ENCODE measurements at places on chromosomes 1 and 21.

DNA sequence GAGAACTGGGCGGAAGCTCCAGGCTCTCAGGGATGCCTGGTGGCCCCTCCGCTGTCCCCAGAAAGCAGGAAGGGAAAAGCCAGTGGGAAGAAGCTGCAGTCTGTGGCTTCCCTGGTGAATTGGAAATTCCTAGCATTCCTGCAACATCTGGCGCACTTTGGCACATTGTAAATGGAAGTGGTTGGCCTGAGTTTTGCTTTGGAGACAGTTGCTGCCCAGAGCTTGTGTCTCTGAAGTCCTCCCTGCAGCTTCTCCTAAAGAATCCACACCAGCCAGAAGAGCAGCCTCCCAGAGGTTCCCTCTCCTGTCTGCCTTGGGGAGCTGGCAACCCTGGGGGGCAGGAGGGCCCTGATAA lies 48.2 kb downstream of the ARHGEF10L start:
- no peak for DNase-seq

- no peak for DNase-seq
Observed at GRCh38 chr1:232378266-232379062, 251.5 kb downstream of the SIPA1L2 start.

DNA sequence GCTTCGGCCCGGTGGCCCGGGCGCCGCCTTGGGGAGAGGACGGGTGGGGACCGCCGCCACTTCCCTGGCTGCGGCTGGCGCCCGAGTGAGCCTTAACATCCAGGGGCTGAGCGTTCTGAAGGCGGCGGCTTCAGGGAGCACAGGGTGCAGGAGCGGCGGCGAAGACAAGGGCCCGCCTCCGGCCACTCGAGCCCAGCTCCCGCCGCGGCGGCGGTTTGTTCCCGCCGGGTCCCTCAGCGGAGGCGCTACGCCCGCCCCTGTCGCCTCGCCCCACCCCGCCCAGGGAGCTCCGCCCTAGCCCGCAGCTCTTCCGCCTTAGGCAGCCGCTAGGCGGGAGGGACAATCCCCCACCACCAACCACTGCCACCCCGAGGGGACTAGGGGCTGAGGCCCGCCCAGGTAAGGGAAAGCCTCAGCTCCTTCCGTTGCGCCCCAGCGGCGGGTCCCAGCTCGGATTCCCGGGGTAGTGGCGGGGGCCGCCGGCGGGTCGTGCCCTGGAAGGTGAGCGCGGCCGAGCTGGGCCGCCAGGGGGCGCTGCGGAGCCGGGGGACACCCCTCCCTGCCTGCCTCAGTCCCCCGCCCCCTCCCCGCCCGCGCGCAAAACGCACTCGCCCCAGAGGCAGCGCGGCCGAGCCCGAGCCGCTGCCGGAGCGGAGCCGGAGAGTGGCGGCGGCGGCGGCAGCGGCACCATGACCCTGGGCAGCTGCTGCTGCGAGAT lies at the start of gene FOXD2:
Gene FOXD2, plus strand, starts transcription at position 598 of the 718 bp plus-strand sequence. Its CDS starts 92 bp downstream, at position 690.
- no peak for DNase-seq

GRCh38 chr1:12407050-12407961 lies 177.5 kb downstream of the VPS13D start:
- no peak for DNase-seq

GRCh38 chr1:89629146-89629545 lies 3.8 kb upstream of the LRRC8C start:
- no peak for DNase-seq

DNA sequence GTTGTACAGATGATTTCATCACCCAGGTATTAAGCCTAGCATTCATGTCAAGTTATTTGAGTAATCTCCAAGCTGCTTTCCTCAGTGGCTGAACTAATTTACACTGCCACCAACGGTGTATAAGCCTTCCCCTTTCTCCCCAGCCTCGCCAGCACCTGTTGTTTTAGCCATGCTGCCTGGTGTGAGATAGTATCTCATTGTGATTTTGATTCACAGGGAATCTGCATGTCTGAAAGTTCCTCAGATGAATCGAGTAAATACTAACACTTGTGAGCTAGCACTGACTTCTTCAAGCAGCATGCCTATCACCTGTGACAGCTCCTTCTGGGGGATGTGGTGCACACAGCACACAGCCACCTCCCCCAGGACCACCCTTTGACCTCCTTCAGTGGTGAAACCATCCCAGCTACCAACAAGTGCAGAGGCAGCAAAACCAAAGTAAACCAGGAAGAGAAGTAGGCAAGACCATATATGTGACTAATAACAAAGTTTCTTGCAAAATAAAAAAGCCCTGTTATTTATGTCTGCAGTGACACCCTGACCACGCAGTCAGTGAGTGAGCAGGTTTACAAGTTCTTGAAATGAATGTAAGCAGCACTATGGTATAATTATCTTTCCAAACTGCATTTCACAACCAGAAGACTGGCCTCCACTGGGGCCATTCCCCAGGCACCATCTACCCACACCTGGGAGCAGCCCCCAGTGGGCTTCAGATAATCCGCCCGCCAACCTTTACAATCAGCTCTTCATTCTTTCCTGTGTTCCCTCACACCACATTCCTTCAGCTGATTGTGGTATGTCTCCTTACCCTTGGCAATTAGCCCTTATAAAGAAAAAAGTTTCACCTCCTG lies 173.8 kb downstream of the ETS2 start:
- DNase-seq = no peak

GRCh38 chr1:225695578-225696337 lies 42.8 kb upstream of the ENAH start:
- DNase-seq = no peak

DNA sequence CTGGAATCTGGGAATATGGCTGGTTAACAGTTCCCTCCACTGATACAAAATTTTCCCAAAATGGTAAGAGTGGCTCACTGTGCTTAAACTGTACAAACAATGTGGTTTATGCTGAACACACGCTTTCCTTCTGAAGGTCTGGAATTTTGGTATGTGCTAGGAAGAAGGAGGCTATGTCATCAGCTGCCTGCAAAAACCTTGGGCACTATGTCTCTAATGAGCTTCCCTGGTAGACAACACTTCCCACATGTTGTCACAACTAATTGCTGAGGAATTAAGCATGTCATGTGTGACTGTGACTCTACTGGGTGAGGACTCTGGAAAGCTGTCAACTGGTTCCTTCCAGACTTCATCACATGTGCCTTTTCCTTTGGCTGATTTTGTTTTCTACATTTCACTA lies 29.2 kb downstream of the IPP start:
- DNase-seq = no peak

GRCh38 chr1:175216444-175216843 lies 23.9 kb upstream of the KIAA0040 start:
- no peak for DNase-seq

DNA sequence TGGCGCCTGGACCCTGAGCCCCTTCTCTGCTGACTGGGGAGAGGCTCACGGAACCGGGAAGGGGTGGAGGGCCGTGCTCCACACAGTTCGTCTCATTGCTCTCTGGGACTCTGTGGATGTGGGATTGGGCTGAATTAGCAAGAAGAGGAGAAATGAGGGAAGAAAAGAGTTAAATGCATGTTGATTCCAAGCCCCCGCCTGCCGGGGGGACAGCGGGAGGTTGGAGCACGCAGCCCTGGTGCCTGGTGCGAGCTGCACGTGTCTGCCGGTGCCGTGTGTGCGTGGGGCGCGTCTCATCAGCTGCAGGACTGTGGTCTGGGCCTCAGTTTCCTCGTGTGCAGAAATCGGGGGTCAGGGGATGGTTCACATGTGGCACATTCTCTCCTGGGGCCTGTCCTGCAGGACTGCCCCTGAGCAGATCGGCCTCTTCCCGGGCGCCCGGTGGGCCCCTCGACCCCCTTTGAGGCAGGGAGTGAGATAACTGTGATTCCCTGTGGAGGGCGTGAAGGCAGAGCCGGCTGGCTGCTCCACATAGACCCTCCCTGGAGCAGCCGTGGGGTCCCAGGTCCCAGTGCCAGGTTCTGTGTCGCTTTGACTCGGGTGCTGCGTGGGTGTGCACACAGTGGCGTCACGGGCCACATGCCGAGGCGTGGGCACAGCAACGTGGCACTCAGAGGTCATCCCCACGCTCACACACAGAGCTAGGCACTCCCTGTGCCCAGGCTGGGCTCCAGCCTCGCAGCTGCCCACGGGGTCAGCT lies 11.4 kb downstream of the SAMD11 start:
- DNase-seq = no peak

DNA sequence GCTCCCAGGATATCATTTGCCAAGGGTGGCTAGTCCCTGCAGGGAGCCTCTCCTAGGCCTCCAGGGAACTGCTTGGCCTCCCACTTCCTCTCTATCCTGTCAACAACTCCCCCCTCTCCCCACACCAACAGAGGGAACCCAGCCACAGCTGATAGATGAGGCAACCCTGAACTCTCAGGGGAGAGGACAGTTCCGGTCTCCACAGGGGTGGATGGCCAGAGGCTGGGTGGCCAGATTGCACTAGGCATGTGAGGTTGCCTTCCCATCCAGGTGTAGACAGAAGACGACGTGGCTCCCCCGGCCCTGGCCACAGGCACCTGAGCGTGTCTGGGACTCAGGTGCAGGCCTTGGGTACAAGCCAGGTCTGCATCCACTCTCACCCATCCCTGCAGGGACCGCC lies 53.3 kb downstream of the TOR1AIP2 start:
- DNase-seq = no peak

DNA sequence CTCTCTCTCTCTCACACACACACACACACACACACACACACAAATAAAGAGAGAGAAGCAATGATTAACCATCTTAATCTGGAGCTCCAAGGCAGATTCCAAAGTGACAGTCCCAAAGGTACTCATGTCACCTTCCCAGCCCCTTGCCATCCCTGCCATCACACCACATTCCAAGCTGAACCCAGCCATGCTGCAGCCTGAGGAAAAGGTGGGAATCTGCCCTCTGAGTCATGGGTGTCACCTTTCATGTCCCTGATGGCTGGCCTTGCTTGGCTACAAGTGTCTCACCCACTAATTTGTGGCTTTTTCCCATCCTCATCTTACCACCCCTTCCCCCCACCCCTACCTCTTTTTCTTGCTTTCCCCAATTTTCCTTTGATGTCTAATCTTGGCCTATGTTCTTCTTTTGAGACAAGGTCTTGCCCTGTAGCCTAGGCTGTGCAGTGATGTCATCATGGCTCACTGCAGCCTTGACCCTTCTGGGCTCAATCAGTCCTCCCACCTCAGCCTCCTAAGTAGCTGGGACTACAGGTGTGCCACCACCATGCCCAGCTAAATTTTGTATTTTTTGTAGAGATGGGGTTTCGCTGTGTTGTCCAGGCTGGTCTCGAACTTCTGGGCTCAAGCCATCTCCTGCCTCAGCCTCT lies 3.2 kb downstream of the ANXA9 start:
- DNase-seq = no peak

Measured in esophagus squamous epithelium (tissue), 5 donors.